ENCODE measurements at places on chromosomes 4 and X. TPM values are rescaled to one million over a fixed set of nuclear protein-coding genes. Genes with fewer than 3 reads are reported as not detected.

The IQCM gene
- not detected for total RNA-seq

The SASH3 gene
- total RNA-seq = not detected

The NELFA gene
- 21.8 TPM for total RNA-seq

The DAPP1 gene
- not detected for total RNA-seq

The POU3F4 gene
- total RNA-seq = not detected

The SH3BGRL gene
- 132 TPM for total RNA-seq

The ZDHHC15 gene
- not detected for total RNA-seq

The ETDA gene
- not detected for total RNA-seq

The GPR119 gene
- not detected for total RNA-seq

The TRMT2B gene
- 9.5 TPM for total RNA-seq

The L1CAM gene
- 1.6 TPM for total RNA-seq

The USP9X gene
- total RNA-seq = 81.8 TPM

The FANCB gene
- 1.5 TPM for total RNA-seq

The RHOXF2B gene
- total RNA-seq = not detected

The FRMD7 gene
- not detected for total RNA-seq

The NIPAL1 gene
- 3.3 TPM for total RNA-seq

The OCIAD1 gene
- 136 TPM for total RNA-seq

The CLRN2 gene
- total RNA-seq = not detected

The BRS3 gene
- total RNA-seq = not detected

The RBM46 gene
- total RNA-seq = not detected

The ANKRD50 gene
- total RNA-seq = 43.2 TPM

The ADAM29 gene
- total RNA-seq = not detected

The AMOT gene
- 2.5 TPM for total RNA-seq

The ADRA2C gene
- total RNA-seq = 0.93 TPM

The SOX3 gene
- not detected for total RNA-seq

The REPS2 gene
- 2.8 TPM for total RNA-seq

The SYNPO2 gene
- 0.53 TPM for total RNA-seq

The PAGE1 gene
- total RNA-seq = not detected

The TAF7L gene
- 1.7 TPM for total RNA-seq

The OTC gene
- total RNA-seq = not detected

The ZFP42 gene
- total RNA-seq = 0.63 TPM

The NMU gene
- total RNA-seq = 1.7 TPM

The SLC7A11 gene
- total RNA-seq = 36.9 TPM
